Gastrocnemius medialis (tissue), 4 donors: ENCODE measurements at places on chromosomes 6 and 20.

GRCh38 chr6:66897576-66897975 lies 1190.5 kb upstream of the EYS start:
- DNase-seq = no peak

DNA sequence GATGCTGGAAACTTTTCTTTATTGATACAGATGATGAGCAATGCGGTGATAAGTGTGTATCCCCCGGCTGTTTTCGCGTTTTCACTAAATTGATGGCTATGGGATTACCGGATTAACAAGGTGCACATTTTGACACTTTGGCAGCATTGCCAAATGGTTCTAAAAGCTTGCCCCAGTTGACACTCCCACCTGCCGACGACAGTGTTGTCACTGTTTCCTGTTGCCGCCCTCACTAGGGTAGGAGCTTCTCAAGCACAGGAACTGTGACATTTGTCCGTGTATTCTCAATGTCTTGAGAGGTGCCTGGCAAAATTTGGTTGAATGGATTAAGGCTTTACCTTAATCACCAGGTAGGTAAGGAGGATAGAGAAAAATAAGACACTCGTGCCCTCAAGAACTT lies 9.8 kb upstream of the MAPK13 start:
- DNase-seq = no peak

GRCh38 chr20:8155229-8155628 lies 23.2 kb downstream of the PLCB1 start:
- DNase-seq = no peak

- DNase-seq = no peak
Observed at GRCh38 chr6:43757966-43758616, 11.9 kb upstream of the VEGFA start.

- no peak for DNase-seq
Observed at GRCh38 chr20:12067686-12068085, 150.0 kb downstream of the BTBD3 start.

- no peak for DNase-seq
Observed at GRCh38 chr6:158185729-158186456, 17.7 kb downstream of the GTF2H5 start.

- no peak for DNase-seq
Observed at GRCh38 chr6:167661552-167662044, 165.1 kb upstream of the AFDN start.

GRCh38 chr6:56073761-56074160 lies 173.6 kb downstream of the COL21A1 start:
- no peak for DNase-seq

- no peak for DNase-seq
Observed at GRCh38 chr6:143542888-143543287, 31.4 kb upstream of the FUCA2 start.

- no peak for DNase-seq
Observed at GRCh38 chr6:137880746-137881521, 13.9 kb downstream of the TNFAIP3 start.

DNA sequence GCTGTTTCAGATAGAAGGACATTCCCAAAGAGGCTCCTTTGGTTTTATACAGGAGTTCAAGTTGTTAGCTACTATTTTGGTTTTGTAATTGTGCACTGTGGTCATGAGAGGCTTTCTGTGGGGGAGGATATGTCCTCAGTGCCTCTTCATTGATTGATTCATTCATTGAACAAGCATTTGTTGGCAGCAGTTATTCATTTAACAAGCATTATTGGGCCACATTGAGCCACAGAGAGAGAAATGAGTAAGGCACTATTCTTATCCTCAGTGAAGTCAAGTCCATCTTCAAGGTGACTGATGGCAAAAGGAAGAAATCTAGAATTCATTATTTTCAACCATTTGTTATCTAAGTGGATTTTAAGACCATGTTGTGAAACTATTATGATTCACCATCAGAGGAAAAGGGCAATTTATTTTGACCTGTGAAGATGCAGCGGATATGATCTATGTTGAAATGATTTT lies 697.2 kb upstream of the CITED2 start:
- DNase-seq = no peak

DNA sequence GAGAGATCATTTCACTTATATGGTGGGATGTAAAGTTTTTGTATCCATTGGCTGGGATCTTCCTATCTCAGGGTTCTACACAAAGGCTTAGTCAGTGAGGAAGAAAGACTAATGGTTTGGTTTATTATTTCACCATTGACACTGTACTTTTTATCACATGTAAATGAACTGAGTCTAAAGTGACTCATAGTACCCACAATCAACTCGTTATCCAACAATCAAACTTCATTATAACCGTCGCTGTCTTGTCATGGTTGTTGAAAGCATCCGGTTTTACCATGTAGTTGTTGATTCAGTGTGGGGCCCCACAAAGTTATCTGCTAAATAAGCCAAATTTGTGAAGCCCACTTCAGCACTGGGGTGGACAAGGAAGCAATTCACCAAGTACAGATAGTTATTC lies 55.8 kb upstream of the MTRF1L start:
- no peak for DNase-seq
